Stimulated activated CD4-positive, alpha-beta T cell treated with anti-CD3 and anti-CD28 coated beads, Interleukin-2, amount 100 ng/mL, for 48 hours (primary cell): ENCODE measurements at places on chromosomes 5 and 9.

DNA sequence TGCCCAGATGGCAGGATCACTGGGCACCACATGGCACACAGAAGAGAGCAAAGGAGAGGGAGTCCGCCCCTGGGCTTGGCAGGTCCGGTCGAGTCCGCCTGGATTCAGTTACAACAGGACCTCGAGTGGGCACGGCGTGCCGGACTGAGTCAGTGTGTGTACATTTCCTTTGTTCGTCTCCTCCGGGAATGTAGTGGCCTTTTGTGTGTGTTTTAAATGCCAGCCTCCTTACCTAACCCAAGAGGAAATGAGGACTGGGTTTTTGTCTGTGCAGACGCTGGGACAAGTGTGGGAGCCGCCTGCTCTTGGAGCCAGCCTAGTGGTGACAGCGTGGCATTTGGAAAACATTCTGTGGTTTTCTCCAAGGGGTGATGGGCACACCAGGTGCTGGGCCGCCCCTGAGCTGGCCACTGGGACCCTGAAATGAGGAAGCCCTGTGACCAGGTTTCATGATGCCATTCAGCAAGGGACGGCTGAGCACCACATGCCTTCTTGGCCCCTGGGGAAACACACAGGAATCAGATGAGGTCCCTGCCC, 9.6 kb downstream of the NEK6 start:
- DNase-seq: no peak

- DNase-seq: no peak
These were observed 325.1 kb upstream of the PRR16 start for GRCh38 chr5:120139039-120139438.

GRCh38 chr9:136949239-136949816, 2.7 kb upstream of the LCN12 start:
- peak; percentile 13 for DNase-seq

GRCh38 chr9:277601-278295, 63.1 kb downstream of the DOCK8 start:
- no peak for DNase-seq

GRCh38 chr5:88879724-88880123, 3.3 kb downstream of the MEF2C start:
- DNase-seq: no peak

GRCh38 chr9:120924698-120925534, 1.7 kb downstream of the TRAF1 start:
- DNase-seq: no peak

GRCh38 chr5:39164016-39164415, 55.3 kb downstream of the FYB1 start:
- no peak for DNase-seq
